Activated naive CD4-positive, alpha-beta T cell treated with anti-CD3 and anti-CD28 coated beads, Interleukin-2, amount 10 ng/mL, durations not matched to agents 7 days and 5 days (primary cell): ENCODE measurements at places on chromosomes 6 and 20.

DNA sequence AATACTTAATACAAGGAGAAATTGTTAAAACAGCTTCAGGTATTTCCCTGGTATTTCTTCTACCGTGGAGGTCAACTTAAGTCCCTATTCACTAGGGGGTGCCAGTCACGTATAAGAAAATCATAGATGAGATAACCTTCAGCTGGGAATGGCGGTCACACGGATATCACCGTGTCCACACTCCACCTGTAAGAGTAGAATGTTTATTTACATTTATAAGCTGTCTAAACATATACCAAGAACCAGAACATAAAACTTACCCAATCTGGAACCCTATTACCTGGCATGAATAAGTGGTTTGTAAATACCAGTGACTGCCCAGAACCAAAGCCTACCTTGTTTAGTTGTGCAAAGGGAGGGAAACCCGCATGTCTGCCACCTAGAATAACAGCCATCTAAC is 1.9 kb upstream of the ELOVL4 start:
- peak; percentile 76 for DNase-seq

- DNase-seq, result no peak
Measured at GRCh38 chr6:14269436-14269835, 151.9 kb downstream of the CD83 start.

GRCh38 chr6:29853245-29853644 is 25.6 kb downstream of the HLA-G start:
- no peak for DNase-seq

DNA sequence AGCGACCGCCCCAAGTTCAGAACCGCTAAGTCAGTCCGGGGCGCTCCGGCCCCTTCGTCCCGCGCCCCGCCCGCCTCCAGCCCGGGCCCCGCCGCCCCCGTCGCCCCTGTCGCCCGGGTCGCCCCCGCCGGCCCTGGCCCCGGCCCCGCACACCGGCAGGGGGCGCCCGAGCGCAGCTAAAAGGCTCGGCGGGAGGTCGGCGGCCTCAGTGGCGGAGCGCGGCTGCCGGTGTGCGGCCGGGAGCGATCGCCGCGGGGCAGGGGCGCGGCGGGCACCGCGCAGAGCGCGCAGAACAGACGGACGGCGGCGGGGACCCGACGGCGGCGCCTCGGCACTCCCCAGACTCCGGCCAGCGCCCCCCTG is at the start of gene FNDC1:
TSS of gene FNDC1 (plus strand) at position 208 of the 363 bp plus-strand sequence. CDS start 197 bp downstream, outside the sequence.
- DNase-seq, result peak; percentile 71

- no peak for DNase-seq
Measured at GRCh38 chr6:53918854-53919510, 124.2 kb downstream of the LRRC1 start.

- no peak for DNase-seq
Measured at GRCh38 chr6:10421921-10422736, 7.3 kb upstream of the TFAP2A start.

- no peak for DNase-seq
Measured at GRCh38 chr20:8232332-8232731, 100.3 kb downstream of the PLCB1 start.

DNA sequence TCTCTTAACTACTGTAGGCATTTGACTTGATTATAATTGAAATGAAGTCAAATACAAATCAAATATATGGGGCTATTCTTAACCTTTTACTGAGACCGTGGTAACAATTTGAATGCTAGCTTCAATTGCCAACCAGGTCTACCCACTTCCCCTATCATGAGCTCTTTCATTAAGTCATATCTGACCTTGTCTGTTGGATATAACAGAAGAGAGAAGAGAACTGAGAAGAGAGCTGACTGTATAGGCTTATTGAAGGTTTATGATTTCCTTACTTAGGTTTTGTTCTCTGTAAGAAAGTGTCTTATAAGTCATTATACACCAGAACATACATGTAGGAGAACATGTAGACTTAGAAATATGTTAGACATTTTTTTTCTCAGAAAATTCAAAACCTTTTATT is 549.4 kb downstream of the COL12A1 start:
- DNase-seq, result no peak

- no peak for DNase-seq
Measured at GRCh38 chr6:52310932-52311331, 26.4 kb upstream of the MCM3 start.

DNA sequence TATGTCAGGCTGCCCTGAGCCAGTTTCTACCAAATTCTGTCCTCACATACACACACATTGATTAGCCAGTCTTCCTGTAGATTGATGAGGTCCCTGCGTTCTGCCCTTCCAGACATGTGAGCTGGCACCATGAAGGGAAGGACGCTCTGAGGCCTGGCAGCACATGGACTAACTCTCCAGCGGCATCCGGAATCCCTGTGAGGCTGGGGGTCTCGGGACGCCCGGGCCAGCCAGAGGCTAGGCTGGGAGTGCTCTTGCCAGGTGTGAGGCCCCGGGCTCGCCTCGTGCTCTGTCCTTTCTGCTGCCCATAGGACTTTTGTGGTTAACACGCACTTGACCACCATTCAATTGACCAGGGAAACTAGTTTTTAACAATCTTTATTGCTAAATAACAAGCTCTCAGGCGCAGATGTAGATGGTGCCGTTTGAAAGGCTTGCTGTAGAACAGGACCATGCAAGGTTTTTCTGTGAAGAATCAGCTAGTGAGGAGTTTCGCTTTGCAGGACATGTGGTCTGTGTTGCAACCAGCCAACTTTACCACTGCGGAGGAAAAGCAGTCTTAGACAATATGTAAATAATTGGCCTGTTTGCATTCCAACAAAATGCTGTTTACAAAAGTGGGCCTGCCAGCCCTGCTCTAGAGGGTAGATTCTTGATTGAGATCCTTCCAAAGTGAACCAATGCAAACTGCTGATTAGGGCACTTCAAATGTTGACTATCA is 29.3 kb downstream of the FOXF2 start:
- no peak for DNase-seq

GRCh38 chr20:50498071-50498776 is 12.0 kb upstream of the PTPN1 start:
- DNase-seq, result no peak

DNA sequence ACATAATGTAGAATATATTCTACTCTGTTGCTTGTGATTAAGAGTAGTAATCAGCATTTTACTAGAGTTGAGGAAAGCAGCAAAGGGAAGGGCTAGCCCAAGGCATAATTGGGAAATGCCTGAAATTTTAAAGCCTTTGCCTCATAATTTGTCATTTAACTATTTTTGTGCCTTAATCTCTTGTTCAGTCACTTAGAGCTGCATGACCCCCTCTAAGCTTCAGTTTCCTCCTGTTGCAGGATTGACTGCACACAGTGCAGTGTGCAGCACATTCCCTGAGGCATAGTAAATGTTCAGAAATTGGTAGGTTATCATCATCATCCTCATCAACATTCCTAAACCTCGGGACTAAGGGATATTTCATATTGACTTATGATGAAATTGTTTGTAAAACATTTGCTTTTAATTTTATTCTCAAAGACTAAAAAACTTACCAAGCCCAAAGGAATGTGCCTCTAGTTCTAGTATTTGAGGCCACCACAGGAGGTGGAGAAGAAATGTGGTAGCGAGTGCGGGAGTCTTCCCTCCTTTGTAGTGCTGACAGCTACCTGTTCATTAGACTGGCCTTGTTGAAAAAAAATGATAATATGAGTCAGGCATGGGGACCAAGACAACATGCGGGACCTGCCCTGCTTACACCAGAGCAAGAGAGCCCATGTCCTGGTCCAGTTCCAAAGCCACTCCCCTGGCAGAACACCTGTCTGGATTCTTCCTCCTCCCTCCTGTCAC is 14.8 kb upstream of the TENT5A start:
- DNase-seq, result no peak

GRCh38 chr20:51560550-51561307 is 18.2 kb upstream of the NFATC2 start:
- DNase-seq, result no peak

- DNase-seq, result peak; percentile 23
Measured at GRCh38 chr6:144566868-144567615, 281.9 kb downstream of the UTRN start.
